ENCODE measurements at places on chromosomes 7 and 10. TPM values are rescaled to one million over a fixed set of nuclear protein-coding genes. Genes with fewer than 3 reads are reported as not detected.

DNA sequence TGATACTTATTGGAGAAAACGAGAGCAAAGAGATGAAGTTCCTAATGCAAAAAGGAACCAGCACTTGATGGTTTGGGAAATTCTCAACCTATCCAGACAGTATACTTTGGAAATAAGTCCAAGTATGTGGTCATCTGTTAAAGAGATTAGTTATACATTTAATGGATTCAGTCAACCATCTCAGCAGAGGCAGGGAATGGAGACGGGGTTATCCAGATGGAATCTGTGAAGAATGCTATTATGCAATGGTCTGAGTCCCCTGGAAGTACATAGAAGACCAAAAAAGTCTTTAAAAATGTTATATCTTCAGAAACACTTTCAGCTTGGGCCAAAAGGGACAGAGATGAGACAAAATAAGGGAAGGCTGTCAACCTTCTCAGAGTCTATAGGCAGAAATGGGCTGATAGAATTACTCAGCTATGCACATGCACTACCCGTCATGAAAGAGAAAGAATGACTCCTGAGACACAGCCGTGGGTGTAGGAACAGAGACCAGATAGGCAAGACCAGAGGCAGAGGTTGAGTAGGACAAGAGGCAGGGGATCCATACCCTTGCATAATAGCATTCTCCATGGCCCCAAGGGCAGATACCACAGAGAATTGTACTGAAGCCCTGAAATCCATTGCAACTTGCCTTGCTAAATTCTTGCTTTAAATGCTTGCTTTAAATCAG is 738.8 kb upstream of the POT1 start:
- no peak for DNase-seq

- no peak for DNase-seq
These were observed 33.1 kb upstream of the HMX3 start for GRCh38 chr10:123102673-123103072.

GRCh38 chr10:114035791-114036190 is 7.9 kb upstream of the ADRB1 start:
- no peak for DNase-seq

GRCh38 chr7:131357282-131357880 is 29.7 kb downstream of the MKLN1 start:
- DNase-seq = no peak

DNA sequence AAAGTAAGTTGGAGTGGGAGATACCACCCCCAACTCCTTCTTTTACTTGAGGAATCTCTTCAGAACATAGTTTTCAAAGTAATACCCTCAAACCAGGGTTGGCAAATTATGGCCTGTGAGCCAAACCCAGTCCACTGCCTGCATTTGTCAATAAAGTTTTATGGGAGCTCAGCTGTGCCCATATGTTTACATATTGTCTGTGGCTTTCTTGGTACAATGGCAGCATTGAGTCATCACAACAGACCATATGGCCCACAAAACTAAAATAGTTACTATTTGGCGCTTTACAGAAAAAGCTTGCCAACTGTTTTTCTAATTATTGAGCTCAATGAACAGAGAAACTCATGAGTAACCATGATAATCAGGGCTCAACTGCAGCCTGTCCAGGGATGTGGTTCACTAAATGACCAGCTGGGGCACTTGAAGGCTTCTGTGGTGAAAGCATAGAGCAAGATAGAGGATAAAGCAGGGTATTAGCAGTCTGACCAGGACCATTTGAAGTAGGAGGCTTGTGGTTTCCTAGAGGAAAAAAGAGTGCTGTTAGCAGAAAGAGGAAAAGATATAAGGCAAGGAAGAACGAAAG is 196.0 kb upstream of the GRB10 start:
- no peak for DNase-seq

DNA sequence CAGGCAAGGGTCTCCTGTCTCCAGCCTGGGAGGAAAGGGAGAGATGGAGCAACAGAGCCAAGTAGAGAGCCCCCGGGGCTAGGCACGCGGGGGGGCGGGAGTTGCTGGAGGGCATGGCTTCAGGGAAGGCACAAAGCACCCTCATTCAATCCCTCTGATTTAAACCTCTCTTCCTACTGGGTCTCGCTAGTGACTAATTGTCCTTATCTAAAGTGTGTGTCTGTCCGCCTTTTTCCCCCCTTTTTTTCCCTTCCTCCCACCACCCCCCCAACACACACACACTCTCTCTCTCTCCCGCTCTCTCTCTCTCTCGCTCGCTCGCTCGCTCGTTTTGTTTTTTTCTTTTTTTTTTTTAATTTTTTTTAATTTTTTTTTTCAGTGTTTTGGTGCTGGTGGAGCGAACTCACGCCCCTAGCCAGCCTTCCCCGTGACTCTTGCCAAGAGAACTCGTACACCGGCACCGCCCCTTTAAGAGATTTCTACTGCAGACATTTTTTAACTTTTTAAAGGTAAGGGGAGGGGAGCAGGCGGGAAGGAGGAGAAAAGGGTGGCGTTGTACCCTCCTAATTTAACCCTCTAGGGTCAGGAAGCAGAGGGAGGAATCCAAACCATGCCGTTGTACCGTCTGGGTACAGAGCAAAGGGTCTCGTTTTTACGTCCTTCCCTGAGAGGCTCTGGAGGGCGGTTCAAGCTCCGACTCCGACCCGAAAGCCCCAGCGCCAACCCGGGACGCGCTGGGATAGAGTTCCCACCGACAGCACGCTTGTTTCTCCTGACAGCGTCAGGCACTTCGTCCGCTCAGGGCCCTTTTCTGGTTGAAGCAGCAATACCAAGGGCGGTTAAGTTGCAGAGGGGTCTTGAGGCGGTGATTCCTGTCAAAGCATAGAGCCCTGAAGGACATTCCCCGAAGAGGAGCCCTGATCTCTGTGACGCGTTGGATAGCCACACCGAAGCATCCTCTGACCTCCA is at the start of gene HPSE2:
TSS of gene HPSE2 (minus strand) at position 195 of the 969 bp plus-strand sequence.
- no peak for DNase-seq

GRCh38 chr7:919924-920341 is 34.5 kb downstream of the ADAP1 start:
- DNase-seq = no peak

DNA sequence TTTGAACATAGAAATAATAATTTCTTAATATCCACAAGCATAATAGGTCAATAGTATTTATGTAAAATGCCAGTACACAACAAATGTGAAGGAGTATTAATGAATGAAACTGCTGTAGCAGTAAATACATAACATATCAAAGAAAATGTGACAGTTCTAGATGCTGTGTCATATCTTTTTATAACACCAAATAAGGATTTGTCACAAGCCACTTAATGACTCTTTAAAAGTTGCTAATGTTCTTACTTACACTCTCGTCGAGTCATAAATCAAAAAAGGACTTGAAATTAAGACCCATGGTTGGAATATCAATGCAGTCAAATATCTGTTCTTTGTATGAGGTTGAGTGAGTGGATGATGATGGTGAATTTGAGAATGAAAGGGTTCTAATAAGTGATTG is 96.6 kb downstream of the CELF2 start:
- DNase-seq = no peak

DNA sequence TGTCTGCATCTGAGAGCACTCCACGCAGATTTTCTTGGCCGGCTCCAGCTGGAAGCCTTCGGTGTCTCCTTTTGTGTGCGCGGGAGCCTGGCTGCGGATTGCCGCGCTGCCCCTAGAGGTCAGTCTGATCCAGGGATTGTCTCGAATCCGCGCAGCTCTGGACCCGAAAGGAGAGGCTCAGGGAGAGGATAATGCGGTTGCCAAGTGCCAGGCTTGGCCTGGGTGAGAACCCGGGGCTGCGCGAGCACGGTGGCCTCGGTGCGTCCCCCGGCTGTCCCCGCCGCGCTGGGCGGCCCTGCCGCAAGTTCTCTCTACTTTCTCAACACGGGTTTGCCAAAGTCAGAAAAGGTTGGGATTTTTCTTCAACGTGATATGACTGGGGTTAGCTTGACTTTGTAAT is 140.9 kb downstream of the ADCYAP1R1 start:
- DNase-seq = peak; percentile 6

DNA sequence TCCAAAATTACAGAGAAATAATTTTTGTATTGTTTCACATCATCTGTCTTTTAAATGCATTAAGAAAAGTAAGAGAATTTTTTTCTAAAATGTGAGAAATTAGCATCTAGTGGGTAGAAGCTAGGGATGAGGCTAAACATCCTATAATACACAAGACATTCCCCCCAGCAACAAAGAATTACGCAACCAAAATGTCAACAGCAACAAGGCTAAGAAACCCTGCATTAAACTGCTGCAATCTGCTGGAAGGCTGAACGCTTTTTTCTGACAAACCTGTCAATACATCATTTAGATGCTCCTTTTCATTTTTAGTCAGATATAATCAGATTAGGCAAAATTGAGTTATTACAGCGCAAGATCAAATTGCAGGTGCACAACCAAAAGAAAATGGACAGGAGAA is 162.2 kb downstream of the C1GALT1 start:
- DNase-seq = no peak

DNA sequence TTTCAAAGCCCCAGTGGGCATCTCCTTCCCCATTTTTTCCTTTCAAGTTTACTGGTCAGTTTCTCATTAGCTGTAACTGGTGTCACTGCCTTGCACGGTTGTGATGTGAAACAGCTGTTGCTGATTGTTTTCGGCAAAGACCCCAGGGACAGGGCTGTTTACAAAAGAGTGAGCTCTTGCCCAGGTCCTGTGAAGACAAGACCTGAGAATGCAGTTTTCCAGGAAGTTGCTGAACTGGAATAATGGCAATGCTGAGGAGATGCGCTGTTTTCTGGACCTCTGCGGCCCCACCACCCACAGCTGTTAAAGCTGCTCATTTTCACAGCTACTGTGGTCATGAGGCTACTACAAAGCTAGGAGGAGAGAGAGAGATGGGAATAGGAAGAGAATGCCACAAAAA is 116.6 kb upstream of the RSU1 start:
- no peak for DNase-seq

DNA sequence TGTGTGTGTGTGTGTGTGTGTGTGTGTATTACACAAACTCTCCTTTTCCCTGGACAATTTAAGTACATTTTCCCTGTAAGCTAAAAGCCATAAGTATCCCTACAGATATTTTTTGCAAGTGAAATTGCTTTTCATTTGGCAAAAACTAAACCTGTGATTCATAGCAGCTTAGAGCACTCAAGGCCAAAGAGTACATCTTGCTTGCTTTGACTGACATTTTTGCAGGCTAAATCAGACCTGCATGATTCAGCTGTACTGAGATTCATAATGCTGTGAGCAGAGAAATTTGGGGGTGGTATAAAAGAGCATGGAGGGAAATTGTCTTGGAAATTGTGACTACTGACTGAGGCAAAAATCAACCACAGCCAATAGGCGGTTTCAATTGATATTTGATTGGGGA is 500.4 kb downstream of the GFRA1 start:
- DNase-seq = no peak

GRCh38 chr10:28913436-28914237 is 236.3 kb downstream of the BAMBI start:
- no peak for DNase-seq

DNA sequence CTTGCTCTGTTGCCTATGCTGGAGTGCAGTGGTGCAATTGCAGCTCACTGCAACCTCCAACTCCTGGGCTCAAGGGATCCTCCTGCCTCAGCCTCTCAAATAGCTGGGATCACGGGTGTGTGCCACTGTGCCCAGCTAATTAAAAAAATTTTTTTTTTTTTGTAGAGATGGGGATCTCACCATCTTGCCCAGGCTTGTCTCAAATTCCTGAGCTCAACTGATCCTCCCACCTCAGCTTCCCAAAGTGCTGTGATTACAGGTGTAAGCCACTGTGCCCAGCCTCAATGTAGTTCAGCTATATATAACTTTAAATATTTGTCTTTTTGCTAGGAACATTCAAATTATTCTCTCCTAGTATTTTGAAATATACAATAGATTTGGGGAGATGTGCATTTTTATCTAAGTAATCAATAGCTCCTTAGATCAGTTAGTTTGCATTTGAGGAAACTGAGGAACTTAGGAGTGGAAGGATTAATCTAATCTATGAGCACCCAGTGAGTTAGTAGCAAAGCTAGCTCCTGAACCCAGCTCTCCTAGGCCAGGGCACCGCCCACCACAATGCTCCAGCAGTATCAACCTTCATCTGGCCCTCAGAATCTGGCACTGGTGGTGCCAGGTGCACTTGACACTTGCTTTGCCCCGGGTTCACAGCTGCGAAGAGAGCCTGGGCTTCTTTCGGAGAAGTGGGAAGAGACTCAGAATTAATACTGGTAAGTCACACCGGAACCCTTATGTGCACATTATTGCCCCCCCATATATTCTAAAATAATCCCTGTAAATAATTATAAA is 5.9 kb upstream of the LRMDA start:
- DNase-seq = no peak

DNA sequence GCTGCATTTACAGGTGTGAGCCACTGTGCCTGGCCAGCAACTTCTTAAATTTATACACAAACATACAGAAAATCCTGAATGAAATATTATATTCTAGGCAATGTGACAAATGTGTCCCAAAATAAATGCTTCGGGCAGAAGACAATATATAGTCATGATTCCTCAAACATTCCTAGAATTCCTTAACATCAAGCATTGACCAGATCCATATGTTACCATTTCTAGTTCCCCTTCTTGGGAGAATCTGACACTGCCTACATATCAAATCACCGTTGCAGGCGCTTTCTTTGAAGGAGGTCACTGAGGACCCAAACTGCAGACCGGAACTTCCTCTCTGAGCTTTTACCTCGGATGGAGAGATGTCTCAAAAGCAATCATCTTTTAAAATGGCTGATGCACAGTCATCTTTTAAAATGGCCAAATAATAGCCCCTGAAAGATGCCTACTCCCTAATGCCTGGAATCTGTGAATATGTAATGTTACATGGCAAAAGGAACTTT is 323.5 kb downstream of the PHF14 start:
- DNase-seq = no peak

DNA sequence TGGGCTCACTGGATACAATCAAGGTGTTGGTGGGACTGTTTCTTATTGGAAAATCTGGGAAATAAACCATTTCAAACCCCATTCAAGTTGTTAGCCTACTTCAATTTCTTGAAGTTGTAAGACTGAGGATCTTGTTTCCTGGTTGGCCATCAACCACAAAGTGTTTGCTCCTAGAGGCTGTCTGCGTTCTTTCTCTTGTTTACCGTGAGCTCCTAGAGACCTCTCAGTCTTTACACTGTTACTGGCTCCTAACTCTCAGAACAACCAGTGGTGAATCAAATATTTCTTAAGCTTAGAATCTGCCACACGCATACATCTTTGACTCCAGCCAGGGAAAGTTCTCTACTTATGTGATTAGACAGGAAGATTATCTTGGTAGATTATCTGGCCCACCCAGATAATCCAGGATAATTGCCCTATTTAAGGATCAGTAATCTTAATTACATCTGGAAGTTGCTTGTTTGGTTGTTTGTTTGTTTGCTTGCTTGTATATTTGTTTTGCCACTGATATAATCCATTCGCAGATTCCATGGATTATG is 798.7 kb downstream of the IPMK start:
- no peak for DNase-seq

- no peak for DNase-seq
These were observed 679.7 kb upstream of the LRRTM3 start for GRCh38 chr10:66246177-66246576.

Gene FRMPD2
- not detected for total RNA-seq

Gene HGF
- not detected for total RNA-seq

Gene LRRN3
- total RNA-seq = 89.3 TPM

Gene TRIL
- total RNA-seq = not detected

Gene PRLHR
- total RNA-seq = not detected

Gene SKAP2
- 9.1 TPM for total RNA-seq

Gene CYP2C8
- total RNA-seq = 0.12 TPM

Gene FAM25G
- total RNA-seq = not detected

Gene SPDYE11
- not detected for total RNA-seq
